Bone marrow (tissue), 2 donors: ENCODE measurements at places on chromosomes 2 and 18.

DNA sequence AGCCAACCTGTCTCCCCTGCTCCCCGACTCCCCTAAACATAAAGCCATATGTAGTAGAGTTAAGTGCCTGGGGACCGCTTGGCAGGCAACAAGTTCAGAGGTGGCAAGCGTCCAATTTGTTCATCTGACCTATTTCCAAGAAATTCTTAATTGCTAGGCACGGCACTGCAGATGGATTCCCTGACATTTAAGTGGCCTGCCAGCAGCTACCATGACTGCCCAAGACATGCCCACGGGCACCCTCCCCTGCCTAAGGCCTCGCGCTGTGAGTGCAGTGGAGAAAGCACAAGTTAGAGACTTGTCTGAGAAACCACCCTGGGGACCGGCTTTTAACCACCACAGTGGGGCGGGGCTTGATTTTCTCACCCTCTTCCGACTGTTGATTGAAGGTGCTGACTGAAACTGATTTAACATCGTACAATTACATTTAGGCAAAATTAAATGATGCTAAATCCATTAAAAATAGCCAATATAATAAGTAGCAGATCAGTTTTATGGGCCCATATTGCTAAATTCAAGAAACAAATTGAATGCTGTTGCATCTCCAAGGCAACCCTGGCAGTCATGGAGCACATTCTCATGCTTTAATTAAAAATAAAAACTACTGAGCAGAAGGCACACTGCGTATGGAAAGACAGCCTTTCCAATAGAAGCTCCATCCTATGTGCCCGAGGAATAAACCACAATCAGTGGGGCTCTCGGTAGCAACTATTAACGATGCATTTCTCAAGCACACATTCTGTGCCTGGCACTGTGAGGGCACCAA, 163.6 kb upstream of the ACAA2 start:
- DNase-seq = no peak

DNA sequence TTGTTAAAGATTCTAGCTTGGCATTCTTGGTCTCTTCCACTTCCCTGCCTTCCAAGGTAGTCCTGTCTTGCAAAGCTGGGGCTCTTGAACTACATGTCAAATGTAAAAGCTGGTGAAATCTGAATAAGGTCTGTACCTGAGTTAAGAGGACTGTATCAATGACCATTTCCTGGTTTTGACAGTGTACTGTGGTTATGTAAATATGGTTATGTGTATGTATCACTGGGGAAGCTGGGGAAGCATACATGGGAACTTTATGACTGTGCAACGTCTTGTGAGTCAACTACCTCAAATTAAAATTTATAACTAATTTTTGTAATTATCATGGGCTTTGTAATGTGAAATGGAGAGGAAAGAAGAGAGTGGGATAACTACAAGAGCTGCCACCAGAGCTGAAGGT, 81.7 kb downstream of the COL4A4 start:
- DNase-seq = no peak

- DNase-seq = no peak
These were observed 126.8 kb downstream of the SEPTIN10 start for GRCh38 chr2:109486711-109487535.

- DNase-seq = no peak
These were observed 366.1 kb upstream of the CRIM1 start for GRCh38 chr2:35989503-35989902.

DNA sequence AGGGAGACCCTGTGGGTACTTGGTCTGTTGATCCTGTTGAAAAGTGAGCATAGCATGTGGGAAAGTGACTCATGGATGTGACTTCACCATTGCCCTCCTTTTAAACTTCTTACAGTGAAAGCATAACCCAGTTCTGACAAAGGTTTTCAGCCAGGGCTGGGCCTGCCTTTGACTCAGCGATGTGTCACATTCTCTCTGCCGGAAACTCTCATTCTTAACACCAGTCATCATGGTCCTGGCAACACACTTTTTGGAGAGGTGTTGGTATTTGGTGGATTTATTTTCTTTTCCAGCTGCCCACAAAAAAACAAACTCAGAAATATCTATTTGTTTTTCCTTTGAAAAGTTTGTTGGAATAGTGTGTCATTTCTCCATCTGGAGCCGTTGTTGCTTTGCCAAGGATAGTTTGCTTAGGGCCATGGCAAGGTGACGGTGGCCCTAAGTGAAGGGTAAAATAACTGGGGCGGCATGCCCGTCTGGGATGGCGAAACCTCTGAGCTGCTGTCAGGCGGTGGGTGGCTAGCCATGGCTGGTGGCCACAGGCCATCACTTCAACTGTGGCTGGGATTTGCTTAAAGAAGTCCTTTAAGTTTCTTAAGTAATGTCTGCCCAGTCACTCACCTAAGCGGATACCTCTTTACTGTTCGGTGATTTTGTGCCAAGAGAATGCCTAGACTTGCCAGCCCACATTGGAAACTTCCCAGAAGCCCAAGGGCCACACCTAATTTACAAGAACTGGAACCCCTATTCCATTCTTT, 123.3 kb downstream of the LTBP1 start:
- DNase-seq = no peak

DNA sequence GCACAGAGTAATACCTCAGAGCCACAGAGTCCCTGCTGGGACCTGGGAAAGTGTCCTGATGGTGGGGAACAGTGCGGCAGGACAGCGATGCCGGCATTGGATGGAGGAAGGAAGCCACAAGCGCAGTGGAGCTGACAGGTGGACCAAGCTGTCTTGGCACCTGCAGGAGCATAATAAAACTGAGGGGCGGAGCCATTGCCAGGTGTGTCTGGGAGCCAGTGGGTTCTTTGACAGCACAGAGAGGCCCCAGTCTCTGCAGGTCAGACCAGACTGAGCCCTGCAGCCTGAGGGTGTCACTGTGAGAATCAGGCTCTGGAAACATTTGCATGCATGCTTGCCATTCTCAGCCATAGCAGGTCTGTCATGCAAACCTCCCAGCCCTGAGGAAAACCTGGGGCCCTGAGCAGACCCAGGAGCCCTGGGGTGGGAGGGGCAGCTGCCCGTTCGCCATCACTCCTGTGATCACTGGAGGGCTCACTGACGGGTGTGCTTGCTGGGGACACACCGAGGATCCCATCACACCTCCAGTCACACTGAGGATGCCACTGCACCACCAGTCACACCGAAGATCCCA, 210.5 kb upstream of the HDAC4 start:
- DNase-seq = no peak

GRCh38 chr2:237180987-237181386, 95.3 kb downstream of the COPS8 start:
- DNase-seq = no peak

DNA sequence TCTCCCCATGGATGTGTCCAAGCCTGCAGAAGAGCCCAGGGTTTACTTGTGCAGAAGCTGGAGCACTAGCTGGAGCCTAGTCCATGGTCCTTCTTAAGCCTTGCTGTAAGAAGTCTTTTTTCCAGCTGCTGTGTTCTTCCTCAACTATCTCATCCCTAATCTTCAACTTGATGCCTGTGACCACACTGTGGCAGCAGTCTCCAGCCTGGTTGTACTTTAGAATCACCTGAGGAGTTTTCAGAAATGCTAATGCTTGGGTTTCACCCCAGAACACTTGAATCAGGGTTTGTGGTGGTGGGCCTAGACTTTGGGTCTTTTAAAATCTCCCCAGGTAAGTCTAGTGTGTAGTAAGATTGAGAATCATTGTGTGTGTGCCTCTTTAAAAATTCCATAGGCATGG, 173.6 kb downstream of the ADCYAP1 start:
- DNase-seq = no peak

DNA sequence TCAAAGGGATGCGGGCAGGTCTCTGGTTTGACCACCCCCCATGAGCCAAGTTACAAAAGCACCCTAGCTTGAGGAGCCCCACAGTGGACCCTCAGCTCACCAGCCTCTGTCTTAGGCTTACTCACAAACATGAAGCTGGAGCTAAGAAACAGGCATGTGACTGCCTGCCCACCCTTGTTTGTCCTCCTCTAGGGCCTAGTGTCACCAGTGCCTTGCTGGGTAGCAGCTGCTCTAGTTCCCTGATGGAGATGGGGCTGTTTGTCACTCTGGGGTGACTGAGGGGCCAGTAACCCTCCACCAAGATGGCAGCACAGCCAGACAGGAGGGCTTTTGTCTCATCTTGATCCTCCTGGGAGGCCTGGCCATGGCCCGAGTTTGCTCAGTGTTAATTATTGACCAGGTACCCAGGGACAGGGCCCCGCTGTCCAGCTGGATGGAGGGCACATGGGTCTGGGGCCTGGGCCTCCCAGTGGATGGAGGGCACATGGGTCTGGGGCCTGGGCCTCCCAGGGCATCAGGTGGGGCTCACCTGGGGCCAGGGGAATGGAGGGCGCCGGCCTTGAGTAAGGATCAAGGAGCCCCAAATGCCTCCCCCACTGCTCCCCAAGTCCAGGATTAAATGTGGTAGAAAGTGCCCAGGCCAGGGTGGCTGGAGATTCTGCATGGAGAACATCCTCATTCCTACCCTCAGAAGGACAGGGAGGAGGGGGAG, 185.9 kb upstream of the HAAO start:
- no peak for DNase-seq

DNA sequence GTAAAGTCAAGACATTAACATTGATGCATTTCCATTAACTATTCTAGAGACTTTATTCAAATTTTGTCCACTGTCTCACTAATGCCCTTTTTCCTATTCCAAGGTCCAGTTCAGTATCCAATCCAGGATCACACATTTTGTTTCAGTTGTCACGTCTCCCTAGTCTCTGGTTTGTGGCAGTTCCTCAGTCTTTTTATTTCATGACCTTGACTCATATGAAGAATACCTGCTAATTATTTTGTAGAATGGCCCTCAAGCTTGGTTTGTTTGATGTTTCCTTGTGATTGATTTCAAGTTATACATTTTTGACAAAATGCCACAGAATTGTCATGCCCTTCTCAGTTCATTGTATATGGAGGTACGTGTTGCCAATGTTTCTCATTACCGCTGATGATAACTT, 145.2 kb downstream of the FHOD3 start:
- DNase-seq = no peak

DNA sequence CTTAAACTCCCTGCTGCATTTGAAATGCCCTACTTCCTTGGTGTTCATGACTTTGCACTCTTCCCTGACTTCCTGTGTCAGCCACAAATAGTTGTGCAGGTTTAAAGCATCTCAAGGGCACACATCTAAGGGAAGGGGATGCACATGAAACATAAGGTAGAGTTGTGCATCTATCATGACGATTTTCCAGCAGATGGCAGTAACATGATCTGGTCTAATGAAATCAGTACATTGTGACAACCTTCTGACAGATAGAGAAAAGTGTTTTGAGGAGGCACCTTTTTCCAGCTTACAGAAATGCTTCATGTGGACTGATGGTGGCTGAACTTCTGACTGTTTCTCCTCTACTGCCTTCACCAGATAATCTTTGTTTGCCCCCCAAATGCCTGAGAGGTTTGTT, 238.9 kb downstream of the XIRP2 start:
- peak; percentile 8 for DNase-seq

- no peak for DNase-seq
These were observed 156.2 kb upstream of the BOD1L2 start for GRCh38 chr18:56990678-56991077.

- no peak for DNase-seq
These were observed 20.5 kb upstream of the ZNF516 start for GRCh38 chr18:76515576-76515975.

GRCh38 chr18:72630991-72631390, 86.8 kb upstream of the CBLN2 start:
- DNase-seq = no peak

DNA sequence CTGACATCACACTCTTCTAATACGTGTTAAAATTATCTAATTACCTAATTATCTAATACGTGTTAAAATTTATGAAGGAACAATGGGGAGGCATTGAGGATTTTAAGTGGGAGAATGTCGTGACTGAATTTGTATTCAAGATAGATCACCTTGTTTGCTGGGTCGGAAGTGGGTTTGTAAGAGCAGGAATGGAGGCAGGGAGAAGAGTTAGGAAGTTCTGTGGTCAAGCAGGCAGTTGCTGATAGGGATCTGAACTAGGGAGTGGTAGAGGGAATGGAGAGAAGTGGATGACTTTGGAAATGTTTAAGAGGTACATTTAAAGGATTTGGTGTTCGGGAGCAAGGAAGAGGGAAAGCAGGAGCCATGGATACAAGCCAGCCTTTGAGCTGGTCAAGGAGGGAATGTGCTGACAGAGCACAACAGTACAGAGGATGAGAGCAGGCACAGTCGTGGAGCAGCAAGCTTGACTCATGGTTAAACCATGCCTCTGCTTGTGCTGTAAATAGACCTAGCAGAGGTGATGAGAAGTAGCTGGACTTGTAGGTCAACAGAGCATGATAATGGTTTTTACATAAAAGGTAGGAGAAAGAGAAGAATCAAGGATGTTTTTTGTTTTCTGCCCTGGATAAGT, 16.2 kb downstream of the IL18RAP start:
- no peak for DNase-seq

- no peak for DNase-seq
These were observed 193.8 kb downstream of the LPIN1 start for GRCh38 chr2:11940121-11940743.

GRCh38 chr18:58476022-58476421, 152.9 kb downstream of the ALPK2 start:
- no peak for DNase-seq

DNA sequence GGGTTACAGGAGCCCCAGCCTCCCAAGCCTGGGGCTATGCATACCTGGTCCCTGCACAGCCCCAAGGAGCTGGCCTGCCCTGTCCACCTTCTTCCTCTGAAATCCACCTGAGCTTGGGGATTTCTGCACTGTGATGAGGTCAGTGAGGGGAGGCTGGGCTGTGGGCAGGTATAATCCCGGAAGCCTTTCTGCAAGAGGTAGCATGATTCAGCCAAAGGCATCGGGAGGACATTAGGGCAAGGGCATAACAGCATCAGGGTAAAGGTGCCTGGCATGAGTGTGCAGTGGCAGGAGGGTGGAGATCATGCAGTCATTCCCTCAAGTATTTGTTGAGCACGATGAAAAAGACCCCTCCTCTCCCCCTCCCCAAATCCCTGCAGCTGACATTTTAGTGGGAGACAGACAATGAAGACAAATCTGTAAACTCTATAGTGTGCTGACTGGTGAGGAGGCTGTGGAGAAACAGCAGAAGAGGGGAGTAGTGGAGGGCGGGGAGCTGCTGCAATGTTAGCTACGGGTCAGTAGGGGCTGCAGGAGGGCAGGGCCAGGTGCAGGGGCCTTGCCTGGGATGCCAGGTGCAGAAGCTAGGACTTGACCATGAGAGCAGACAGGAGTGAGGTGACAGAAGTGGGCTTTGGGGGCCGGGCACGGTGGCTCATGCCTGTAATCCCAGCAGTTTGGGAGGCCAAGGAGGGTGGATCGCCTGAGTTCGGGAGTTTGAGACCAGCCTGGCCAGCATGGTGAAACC, 18.7 kb downstream of the ZFP36L2 start:
- DNase-seq = no peak

DNA sequence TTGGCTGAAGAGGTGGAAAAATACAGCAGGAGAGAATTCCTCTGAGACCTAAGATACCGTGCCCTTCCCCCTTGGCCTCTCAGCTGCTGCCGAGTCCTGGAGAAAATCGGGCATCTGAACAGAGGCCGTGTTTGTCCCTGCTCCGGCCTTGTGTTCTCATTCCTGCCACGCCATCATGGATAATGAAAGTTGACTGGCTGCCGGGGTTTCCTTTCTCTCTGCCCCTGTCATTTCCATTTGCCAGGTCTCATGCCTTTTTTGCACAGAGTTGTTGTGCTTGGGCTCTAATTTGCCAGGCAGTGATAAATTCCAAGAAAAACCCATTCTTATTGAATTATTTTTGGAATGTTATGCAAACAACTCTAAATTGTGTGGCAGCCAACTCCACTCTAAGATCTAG, 496.9 kb upstream of the TNP1 start:
- DNase-seq = no peak

GRCh38 chr2:43227830-43228281, 1.4 kb upstream of the ZFP36L2 start:
- DNase-seq = no peak

GRCh38 chr2:80028584-80028983, 276.0 kb downstream of the LRRTM1 start:
- DNase-seq = no peak
